ENCODE measurements at places on chromosomes 11 and 22.

DNA sequence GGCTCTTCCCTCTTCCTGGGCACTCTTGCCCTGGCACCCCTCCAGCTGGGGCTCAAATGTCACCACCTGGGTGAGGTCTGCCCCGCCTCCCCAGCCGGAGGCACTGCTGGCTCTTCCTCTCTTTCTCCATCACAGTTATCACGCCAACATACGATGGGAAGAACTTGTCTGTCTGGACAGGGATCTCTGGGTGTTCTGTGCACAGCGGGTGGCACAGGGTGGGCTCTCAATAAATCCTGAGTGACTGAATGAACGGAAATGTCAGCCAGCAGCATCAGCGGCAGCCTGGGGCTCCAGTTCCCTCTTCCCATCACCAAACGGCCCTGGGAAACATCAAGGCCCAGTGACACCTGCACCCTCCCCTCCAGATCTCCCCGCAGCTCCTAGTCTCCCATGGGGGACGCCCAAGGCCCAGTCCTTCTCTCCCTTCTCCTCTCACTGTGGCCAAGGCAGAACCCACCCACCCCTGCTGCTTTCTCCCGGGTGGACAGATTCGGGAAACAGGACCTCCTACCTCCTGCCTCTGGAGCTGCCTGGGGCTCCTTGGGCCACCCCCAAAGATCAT lies 440 bp upstream of the SLC25A45 start:
- DNase-seq = no peak

DNA sequence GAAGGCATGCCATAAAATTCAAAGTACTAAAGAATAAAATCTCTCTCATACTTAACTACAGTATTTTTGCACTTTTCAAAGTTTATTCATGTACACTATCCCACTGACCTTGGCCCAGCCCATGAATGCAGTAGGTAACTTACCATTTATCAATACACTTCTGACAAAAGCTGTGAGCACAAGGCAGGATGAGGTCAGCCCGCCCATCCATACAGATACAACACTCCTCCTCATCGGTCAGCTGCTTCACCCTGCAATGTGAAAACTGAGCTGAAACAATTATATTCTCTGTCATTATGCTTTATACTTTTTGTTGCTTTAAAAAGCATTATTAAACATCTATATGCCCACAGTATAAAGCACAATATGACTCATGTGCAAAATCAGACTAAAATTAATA lies 22.1 kb downstream of the RNF141 start:
- no peak for DNase-seq

DNA sequence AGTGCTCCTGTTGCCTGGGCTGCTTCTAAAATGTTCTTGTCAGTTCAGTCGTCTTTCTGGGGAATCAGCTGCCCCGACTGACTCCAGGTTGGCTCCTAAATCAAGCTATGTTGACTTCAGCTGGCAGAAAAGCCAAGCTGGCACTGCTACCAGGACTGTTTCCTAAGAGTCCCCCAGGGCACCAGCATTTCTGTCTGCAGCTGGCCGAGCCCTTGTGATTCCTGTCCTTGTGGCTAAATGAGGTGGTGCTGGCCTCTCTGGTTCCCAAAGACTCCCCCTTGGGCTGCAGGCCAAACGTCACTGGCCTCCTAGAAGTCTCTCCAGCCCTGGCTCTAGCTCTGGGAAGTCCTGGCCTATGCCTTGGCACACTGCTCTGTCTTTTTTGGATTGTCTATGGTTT lies 31.1 kb downstream of the GRAMD1B start:
- no peak for DNase-seq

- DNase-seq = no peak
Measured at GRCh38 chr11:132977746-132978145, 554.6 kb downstream of the OPCML start.

GRCh38 chr11:121494355-121495099 lies 41.8 kb upstream of the SORL1-AS1 start:
- no peak for DNase-seq
